ENCODE measurements at places on chromosomes 5 and 9.
A peak's percentile ranks its signal among the peaks of the same experiment; 100 is the strongest.

- no peak for DNase-seq
These were observed 42.0 kb upstream of the KCNN2 start for GRCh38 chr5:114319821-114320220.

GRCh38 chr5:103037673-103038455, 82.1 kb downstream of the GIN1 start:
- no peak for DNase-seq

DNA sequence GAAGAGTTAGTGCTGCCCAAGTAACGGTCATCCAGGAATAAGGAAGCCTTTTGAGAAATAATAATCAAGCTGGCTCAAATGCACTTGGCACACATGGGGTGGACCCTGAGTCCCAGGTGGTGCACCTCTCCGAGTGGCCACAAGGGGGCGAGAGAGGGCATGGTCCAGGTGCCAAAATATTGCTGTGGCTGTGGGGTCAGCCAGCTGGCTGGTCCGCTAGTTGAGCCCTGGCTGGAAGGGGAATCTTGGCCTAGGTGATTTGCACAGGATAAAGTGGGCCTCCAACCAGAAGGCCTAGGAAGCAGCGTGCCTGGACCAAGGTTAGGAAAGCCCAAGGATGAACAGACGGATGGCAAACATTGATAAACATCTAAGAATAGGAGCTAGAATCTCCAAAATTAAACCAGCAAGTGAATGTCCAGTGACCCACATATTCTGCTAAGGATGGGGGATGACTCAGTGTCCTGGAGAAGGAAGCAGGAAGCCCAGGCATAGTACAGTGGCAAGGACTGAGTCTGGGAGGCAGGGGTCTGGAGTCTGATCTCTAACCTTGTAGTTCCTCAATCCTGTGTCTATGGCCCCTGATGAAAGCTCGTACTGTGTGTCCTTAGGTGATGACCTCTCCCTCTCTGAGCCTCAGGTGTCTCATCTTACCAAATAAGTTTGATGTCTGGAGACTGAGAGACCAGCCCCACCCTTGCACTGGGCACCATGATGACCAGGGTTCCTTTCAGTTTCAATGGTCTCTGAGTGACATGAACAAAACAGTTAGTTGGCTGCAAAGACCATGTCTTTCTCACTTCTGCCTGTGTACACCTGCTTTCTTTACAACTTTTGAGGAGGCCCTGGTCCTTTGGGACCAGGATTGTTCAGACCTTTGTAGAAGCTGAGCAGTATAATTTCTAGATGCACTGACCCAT, 19.2 kb upstream of the SHB start:
- peak; percentile 73 for DNase-seq

DNA sequence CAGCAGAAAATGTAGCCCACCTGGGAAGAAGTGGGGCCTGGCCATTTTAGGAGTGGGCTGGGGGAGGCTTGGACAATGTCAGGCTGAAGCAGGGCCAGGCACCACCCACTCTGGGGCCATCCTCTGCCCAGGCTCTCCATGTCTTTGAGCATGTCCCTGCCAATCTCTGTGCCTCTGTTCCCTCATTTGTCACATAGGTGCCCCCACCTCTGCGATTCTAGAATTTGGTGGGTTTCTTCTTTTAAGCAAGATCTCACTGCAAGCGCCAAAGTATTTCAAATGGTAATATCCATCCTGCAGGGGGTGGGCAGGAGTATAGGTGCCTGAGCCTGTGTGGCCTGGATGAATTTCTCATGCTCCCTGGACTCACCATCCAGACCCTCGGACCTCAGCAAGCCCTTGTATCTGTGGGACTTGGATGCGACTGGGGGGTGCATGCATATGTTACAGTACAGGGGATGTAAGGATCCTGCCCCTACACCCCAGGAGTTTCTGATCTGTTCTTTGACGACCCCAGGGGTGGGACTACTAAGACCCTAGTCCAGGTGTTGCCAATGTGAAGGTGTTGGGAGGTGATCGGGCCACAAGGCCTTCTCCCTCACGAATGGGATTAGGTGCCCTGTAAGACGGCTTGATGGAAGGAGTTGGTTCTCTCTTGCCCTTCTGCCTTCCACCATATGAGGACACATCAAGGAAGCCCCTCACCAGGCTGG, 4.3 kb downstream of the CD74 start:
- DNase-seq: no peak

DNA sequence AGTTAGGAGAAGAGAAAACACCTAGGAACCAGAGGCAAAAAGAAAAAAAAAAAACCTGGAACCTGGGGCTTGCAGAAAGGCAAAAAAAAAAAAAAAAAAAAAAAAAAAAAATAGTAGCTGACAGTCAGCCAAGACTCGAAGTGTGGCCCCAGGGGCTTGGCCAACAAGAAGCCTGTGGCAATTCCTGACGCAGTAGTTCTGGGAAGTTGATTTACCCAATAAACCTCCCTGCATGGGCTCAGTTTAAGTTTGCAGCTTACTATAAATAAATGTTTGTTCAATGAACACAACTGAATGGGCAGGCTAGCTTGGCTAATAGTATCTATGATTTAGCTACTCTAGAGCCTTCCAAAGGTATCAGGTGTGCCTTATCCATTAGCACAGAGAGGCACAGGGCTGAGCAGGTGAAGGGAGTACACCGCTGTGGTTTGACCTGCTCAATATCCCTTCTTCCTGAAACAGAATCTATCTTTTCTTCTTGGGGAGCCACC, 21.3 kb upstream of the GLRX start:
- DNase-seq: no peak

DNA sequence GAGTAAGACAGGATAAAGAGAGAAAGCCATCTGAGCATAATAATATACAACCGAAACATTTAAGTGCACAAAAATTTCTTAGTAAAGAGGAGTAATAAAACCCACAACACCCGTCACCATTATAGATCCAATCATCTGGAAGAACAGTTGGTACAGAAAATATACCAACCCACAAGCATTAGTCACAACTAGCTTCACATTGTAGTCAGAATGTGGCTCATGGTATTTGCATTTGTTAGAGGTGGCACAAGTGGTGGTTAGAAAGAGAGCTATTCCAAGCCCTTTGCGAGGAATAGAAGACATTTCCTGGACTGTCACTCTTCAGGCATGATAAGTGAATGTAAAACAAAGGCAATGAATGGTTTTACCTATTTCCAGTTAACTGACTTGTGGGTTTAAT, 677.5 kb upstream of the ST8SIA4 start:
- DNase-seq: no peak

DNA sequence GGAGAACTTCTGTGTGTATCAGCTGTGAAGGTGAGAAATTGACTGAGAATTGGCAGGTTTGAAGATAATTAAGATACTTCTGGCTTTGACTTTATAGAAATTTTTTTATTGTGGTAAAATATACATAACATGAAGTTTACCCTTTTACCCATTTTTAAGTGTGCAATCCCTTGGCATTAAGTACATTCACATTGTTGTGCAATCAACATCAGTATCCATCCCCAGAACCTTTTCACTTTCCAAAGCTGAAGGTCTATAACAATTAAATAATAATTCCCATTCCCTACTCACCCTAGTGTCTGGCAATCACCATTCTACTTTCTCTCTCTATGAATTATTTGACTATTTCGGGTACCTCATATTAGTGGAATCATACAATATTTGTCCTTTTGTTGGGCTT, 69.9 kb downstream of the ACTBL2 start:
- no peak for DNase-seq

DNA sequence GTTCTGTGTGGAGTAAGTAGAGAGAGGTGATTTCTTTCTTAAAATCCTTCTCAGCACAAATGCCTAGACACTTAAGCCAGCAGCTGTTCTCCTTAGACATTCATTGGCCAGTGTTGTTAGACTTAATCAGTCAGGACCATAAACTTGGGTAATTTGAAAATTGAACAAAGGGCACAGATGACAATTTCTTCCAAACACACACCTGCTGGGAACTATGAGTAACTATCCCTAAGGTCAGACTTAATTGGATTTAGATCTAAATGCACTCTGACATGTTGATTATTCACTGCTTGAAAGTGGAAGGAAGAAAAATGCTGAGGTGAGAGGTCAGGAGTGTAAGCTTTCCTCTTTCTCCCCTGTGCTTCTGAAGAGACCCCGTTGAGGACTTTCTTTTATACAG, 1083.7 kb upstream of the DMAC1 start:
- no peak for DNase-seq

- DNase-seq: no peak
These were observed 4.4 kb upstream of the NFIB start for GRCh38 chr9:14318361-14318760.

DNA sequence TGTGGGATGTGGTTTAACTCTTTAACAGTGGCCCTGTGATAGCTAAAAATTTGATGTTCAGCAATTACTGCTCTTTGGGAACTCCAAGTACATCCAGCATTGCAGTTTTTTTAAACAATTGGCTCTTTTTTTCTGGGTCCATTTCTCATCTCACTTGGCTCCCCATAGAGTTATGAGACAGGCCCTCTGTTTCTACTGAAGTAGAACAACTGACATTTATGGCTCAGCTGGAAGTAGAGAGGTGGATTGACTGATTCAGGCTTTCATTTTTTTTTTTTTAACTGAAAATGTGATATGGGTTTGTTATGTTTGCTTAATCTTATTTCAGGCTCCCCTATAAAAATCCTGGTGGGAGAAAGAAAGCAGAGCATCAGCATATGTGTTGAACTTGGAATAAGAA, 96.6 kb upstream of the CD180 start:
- no peak for DNase-seq

GRCh38 chr5:180599981-180600553, 8.8 kb upstream of the SCGB3A1 start:
- DNase-seq: no peak

DNA sequence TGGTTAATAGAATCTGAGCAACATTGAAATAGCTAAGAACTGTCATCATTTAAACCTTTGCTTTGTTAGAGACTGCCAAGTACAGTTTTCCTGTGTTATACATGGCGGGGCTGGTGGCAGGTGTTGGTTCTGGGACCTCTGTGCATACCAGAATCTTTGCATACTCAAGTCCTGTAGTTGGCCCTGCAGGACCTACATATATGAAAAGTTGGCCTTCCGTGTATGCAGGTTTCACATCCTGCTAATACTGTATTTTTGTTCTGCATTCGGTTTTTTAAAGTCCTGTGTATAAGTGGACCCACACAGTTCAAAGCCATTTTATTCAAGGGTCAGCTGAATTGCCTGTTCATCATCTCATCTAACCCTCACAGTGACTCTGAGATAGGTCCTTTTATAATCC, 36.4 kb downstream of the LARP1 start:
- DNase-seq: no peak

DNA sequence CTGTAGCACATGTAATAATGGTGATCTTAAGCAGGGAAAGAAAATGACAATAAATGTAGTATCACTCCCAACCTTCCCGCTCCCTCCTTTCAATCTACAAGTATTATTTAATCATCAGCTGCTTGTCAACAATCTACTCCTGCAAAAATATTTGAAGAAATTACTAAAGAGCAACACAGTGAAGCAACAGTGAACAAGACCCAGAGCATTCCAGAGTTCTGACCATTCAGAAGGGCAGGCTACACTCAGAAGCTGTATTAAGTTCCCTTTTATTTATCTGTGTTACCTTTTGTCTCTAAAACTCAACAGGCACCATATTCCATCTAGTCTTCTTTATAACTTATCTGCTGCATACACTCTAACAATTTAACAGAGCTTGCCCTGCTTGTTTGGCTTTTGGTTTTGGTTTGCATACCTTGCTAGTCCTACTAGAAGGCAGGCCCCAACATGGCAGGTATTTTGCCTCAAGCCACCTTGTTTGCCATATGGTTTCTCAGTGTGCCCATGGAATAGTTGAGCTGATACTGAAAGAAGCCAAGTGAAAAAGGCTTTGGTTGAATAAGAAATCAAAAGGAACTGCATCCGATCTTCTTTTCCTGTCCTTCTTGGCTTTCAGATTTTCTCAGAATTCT, 253.9 kb downstream of the CEMIP2 start:
- no peak for DNase-seq

DNA sequence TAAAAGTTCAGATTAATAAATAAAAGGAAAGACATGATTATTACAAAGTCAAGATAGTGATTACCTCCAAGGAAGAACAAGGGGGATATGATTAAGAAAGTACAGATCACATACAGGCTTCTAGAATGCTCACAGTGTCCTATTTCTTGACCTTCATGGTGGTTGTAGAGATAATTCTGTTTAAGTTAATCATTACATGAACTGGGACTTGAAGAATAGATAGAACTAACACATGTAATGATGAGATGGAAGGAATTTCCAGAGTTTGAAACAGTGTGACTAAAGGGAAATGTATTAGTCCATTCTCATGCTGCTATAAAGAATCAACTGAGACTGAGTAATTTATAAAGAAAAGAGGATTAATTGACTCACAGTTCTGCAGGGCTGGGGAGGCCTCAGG, 72.7 kb downstream of the LURAP1L start:
- DNase-seq: no peak

GRCh38 chr5:140267201-140267540, 35.7 kb downstream of the PFDN1 start:
- no peak for DNase-seq

- no peak for DNase-seq
These were observed 101.5 kb downstream of the ARHGEF28 start for GRCh38 chr5:73727470-73727869.

DNA sequence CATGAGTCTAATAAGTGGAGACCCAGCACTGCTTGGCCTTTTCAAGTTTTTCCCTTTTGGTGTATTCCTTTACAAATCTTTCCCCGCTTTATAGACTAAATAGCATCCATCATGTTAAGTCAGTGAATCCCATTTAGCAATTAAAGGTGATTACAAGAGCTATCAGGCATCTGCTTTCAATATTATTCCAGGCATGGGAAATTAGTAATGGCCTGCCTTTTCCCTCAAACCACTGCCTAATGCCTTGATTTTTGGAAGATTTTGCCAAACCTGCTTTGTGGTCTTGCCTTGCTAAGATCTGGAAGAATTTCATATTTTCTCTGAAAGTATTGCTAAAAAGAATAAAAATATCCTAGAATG, 102.8 kb upstream of the GNA14 start:
- DNase-seq: no peak

GRCh38 chr9:117992006-117992405, 287.8 kb downstream of the TLR4 start:
- peak; percentile 90 for DNase-seq

DNA sequence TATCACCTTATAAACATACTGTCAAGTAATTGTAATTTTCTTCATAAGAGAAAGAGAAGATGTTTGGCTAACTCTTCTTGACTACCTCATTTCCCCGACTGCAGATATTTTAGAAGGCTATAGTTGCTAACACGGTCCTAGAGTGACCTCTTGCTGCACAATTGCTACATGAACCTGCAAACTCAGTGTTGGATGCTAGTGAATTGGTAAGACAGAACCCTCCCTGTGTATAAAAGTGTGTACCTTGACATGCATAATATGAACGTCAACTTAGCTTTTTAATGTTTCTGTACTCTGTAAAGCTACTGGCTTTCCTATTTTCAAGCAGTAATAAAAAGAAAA, 46.7 kb upstream of the CER1 start:
- DNase-seq: peak; percentile 76
